ENCODE measurements at places on chromosomes 6 and 20. TPM values are rescaled to one million over a fixed set of nuclear protein-coding genes. Genes with fewer than 3 reads are reported as not detected.

Gene SPTLC3
- total RNA-seq: 35.3 TPM

Gene GSTA3
- not detected for total RNA-seq

Gene MRAP2
- 0.72 TPM for total RNA-seq

Gene ULBP3
- 3.8 TPM for total RNA-seq

Gene GNRH2
- not detected for total RNA-seq

- no peak overlapping the region for H3K4me3 ChIP-seq
- no peaks in the 10 kb centered on the region for H3K27me3 ChIP-seq
- no peaks in the 10 kb centered on the region for H3K36me3 ChIP-seq
- DNase-seq: no peak
Measured at GRCh38 chr20:60224914-60225313, 266.7 kb downstream of the CDH26 start.

GRCh38 chr20:37850724-37851355 lies 52.1 kb upstream of the VSTM2L start:
- no peak overlapping the region for H3K27ac ChIP-seq
- no peaks in the 10 kb centered on the region for H3K4me1 ChIP-seq
- no peak overlapping the region for H3K4me3 ChIP-seq
- no peaks in the 10 kb centered on the region for H3K27me3 ChIP-seq
